ENCODE measurements at places on chromosomes 11 and 22.

DNA sequence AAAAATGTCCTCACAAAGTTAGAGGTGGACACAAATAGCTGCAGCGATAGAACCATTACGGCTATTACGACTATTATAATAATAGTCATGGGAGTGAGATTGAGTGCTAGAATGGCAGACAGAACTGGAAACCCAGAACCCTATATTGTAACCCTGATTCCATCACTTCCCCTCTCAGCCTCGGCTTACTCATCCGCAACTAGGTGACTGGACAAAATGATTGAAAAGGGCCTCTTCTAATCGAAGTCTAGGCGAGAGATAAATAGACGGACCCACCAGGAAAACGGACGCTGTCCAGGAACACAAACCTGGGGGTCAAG is 629 bp downstream of the PSMA1 start:
- no peak for DNase-seq

GRCh38 chr22:21816472-21816786 is 51.0 kb downstream of the MAPK1 start:
- no peak for DNase-seq

DNA sequence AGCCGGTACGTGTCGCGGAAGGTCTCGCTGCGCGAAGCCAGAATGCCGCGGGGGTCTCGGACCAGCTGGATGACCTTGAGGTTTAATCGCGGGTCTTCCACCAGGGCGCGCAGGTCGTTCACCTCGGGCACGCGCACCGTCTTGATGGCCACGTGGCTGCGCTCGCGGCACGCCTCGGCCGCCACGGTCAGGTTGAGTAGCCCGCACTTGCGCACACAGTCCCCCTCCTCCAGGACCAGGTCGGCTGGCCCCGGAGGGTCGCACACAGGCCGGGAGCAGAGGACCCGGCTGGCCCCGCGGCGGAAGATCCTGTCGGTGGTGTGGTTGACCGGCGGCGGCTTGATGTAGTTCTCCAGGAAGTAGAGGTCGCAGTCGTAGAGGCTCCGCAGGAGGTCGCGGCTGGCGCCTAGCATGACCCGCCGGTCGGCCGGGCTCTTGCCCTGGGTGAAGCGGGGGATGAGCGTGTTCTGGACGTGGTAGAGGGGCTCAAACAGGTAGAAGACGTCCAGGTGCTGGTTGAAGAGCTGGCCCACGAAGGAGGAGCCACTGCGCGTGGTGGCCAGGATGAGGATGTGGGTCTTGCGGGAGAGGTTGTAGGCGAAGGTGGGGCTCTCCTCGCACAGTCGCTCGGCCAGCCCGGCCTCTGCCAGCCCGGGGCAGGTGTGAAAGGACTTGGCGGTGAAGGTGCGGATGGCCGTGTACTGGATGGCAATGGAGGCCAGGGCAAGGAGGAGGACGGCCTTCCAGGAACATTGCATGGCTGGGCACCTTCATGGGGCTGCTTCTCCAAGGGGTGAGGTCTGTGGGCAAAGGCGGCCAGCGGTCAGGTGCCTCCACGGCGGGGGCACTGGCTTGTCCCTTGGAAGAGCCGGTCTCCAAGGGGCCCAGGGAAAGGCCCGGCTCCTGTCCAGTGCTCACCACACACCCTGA is 15.0 kb downstream of the CHST1 start:
- DNase-seq = no peak

GRCh38 chr22:19466848-19467752 is 11.9 kb downstream of the UFD1 start:
- DNase-seq = no peak

GRCh38 chr11:78752494-78752893 is 177.8 kb upstream of the NARS2 start:
- no peak for DNase-seq

GRCh38 chr22:19036523-19037273 is 85.5 kb downstream of the DGCR2 start:
- DNase-seq = no peak

DNA sequence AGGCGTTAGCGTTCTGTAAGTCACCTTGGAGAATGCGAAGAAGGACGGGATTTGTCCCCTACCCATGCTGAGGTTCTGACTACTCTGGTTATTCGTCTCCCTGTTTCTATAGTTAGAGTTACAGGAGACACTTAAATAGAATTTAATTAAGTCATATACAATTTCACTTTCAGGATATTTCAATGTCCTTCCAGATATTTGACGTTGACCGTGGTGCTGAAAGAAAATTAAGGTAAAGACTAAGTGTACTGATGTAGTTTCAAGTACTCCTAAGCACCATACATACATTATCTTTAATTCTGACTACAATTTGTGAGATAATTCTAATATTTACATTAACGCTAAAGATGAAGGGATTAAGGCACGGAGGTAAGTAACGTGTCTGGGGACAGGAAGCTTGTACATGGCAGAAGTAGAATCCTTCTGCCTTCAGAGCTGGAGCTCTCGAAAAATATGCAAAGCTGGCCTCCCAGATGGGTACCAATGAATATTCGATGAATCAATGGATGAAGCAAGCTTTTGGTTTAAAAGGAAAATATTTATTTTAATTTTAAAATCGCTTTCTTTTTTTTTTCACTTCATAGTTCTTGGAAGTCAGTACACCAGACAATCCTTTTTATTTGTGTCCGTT is 539 bp upstream of the SLC36A4 start:
- DNase-seq = no peak

GRCh38 chr11:120625565-120625964 is 114.0 kb downstream of the GRIK4 start:
- DNase-seq = no peak

GRCh38 chr11:1479006-1479677 is 7.4 kb downstream of the MOB2 start:
- DNase-seq = no peak

- DNase-seq = no peak
These were observed 192.3 kb downstream of the KIRREL3 start for GRCh38 chr11:126808296-126808695.

DNA sequence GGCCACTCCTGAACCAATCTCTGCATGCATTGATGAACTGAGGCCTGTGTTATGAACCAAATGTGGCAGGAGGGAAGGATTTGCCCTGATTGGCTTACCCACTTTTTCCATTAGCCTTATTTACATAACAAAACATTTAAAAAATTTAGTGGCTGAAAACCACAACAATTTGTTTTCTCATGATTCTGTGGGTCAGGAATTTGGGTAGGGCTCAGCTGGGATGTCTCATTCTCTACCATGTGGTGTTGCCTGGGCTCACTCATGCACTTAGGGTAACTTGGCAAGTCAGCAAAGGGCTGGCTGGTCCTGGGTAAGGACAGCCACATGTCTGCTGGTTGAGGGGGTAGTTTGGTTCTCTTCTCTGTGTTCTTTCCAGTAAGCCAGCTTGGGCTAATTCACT is 35.1 kb upstream of the CYP2R1 start:
- DNase-seq = no peak

DNA sequence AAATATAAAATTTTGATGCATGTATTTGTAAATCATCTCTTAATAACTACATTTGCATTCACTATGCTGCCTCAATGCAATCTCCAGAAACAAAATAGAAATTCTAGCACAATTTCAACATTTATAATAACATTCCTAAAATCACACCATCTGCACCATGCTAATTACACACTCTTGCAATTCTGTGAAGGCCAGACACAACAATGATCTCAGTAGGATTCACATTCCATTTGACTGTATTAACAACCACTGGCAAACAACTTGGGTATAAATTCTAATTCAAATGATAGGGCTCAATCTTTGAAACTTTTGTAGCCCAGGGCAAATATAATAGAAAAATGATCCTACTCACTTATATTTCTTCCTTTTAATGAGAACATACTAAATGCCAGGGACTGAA is 25.9 kb downstream of the RAB6A start:
- no peak for DNase-seq

GRCh38 chr22:25350551-25350971 is 131.1 kb downstream of the CRYBB2 start:
- no peak for DNase-seq

DNA sequence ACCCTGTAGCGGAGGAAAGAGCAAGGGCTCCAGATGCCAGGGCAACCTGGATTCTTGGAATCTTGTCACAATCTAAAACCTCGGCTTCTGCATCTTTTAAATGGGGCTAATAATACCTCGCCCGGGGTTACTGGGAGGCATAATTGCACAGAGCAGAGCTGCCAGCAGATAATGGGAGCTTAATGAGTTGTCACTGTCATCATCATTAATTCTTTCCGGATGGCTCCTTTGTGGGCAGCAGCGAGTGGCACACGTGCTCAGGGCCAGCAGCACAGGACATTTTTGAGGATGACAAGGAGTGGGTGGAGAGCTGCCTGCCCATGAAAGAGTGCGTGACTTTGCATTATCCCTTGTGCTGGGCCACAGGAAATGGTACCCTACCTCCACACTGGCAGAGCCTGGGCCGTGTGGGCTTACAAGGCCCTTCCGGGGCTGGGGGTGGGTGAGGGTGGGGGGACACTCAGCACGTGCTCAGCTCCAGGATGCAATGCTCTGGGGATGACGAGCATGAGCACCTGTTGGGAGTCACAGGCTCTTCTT is 5.7 kb downstream of the PDGFB start:
- no peak for DNase-seq

DNA sequence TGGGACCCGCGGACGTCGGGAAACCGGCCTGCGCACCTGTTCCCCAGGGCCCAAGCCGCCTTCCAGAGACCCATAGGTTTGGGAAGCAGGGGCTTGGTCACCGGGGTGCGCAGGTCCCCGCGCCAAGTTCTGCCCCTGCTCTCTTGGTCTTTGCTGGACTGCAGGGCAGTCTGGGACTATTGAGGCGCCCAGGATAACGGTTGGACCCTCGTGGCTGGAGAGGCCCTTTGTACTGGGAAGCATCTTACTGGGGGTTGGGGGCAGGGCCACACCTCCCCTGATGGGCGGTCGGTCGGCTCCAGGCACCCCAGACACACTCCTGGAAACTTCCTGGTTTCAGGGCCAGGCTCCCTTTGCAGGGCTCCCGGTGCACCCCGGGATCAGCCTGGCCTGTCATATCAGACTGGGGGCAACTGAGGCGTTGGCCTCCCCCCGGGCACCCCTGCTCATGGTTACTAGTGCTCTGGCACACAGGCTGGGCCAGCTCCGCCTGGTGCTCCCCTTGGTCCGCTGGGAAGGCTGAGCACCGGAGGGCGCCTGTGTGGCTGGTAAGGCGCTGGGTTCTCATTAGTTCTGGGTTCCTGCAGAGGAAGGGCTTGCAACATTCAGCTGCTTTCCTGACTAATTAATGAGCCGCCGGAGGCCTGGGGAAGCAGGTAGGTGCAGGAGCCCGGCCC is 1250.5 kb downstream of the BRD1 start:
- DNase-seq = no peak

DNA sequence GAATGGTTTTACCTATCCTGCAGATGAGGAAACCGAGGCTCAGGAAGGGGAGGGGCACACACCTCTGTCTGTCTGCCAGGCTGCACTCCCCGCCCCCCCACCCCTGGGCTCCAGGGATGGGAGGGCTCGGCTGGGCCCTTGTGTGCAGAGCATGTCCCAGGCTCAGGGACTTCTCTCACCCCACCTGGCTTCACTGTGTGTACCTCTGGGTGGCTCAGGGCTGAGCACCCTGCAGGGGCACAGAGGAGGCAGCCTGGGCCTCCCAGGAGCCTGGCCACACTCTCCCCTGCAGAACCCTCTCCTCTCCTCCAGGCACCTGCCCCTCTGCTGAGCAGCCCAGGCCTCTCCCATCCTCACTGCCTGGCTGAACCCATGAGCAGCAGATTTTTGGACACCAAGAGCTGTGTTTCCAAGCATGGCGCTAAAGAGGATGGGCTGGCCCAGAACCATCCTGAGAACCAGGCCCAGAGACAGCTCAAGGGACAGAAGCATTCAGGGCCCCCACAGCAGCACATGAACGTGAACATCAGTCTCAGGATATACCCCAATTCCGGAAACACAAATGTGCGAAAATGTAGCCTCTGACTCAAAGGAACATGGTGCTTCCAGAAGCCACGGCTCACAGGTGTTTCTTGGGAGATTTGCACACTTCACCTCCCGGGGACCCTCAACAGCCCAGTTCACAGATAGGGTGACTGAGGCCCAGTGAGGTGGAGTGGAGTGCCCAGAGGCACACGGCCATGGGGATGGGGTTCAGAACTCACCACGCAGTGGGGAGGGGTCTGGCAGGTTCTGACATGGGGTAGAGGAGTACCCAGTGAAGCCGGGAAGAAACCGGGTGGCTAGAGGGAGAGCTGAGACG is 10.5 kb downstream of the EMID1 start:
- DNase-seq = no peak

DNA sequence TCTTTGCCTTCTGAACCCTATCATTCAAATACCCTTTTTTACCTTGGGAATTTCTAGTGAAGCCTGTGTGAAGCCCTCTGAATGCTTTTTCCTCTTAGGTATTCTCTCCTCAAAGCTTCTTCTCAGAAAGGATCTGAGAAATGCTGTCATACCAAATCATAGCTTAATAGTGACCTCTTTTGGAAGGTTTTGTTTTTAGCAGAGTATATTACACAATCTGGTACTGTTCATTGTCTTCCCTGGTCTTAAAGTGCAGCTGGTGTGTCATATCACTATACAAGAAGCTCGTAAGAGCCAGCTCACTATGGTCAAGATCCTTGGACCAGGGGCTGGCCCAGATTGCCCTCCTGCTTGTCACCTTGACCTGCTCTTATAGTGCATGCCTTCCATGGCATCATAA is 204.4 kb upstream of the ANO5 start:
- DNase-seq = no peak

DNA sequence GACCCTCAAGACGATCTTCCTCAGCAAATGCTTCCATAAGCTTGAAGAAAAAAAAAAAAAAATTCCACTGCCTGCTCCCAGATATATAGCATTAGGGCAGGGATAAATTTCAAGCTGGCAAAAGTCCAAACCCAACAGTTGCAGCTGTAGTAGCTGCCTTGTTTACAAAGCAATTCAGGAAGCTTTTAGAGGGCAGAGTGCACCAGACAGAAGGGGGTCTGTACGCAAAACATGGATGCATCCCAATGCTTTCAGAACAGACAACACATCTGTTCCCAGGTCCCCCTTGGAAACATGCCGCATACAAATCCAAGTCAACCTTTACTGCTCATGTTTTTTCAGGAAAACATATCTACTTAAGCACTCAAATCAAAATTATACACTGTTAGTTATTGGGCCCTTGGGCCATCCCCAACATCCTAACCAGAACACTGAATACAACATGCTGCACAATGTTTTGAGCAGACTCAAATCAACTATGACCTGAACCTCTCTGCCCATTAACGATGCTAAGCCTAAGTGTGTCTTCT is 94.5 kb downstream of the CADM1 start:
- DNase-seq = no peak

DNA sequence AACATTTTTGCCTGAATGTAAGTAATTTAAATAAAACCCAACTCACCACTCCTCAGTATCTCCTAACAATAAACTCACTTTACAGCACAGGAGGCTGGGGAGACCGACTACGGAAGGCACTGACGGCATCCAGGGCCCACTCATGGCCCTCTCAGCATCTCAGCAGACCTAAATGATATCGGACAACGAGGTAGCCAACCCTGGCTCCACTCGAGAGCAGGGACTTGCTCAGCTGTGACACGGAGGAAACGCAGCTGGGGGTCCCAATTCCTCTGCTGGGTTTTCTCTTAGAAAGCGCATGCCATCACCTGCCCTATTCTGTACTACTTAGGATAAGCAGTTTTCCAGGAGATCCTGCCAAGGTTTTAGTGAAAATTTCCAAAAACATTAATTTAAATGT is 109.1 kb upstream of the BID start:
- no peak for DNase-seq

Measured in stimulated activated CD8-positive, alpha-beta memory T cell treated with anti-CD3 and anti-CD28 coated beads, Interleukin-4, amount 100 ng/mL, for 24 hours (primary cell).